ENCODE measurements at places on chromosomes 1 and 21.
A peak's percentile ranks its signal among the peaks of the same experiment; 100 is the strongest.

DNA sequence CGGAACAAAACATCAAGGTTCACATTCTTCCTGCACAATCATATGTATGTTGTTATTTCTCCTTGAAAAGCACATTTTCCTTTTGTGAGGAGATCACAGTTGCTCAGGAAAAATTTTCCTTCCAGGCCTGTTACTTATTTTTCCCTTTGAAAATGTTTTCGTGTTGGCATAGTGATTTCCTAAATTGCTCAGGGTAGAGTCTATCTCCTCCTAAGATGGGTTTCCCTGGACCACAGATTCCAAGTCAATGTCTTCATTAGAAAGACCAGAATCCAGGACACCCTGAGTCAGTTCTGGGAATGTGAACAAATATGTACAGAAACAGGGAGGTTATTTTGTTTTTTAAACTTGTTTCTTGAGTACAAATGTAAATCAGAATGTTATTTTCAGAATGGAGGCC, 94.3 kb upstream of the C1orf105 start:
- peak; percentile 28 for DNase-seq

DNA sequence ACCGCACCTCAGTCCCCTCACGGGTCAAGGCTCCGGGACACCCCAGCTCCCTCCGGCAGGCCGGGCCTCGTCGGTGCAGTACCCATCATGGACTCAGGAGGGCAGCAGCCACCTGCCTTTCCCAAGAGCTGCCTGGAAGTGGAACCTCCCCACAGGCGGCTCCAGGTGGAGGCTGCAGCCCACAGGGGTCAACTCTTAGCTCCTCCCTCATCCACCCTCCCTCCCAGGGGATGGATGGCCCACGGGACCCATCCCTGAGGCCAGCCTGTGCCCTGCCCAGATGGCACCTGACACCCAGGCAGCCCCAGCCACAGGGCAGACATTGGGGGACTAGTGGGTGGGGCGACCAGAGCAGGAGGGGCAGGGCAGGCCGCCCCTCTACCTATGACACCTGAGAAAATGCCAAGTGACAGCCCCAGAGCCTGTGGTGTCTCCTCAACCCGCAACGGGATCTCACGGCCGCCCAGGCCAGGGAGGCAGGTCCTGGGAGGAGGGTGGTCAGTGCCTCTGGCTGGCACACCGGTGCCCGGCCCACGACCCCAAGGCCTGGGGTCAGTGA, 1.2 kb upstream of the ARHGEF16 start:
- DNase-seq: peak; percentile 94

DNA sequence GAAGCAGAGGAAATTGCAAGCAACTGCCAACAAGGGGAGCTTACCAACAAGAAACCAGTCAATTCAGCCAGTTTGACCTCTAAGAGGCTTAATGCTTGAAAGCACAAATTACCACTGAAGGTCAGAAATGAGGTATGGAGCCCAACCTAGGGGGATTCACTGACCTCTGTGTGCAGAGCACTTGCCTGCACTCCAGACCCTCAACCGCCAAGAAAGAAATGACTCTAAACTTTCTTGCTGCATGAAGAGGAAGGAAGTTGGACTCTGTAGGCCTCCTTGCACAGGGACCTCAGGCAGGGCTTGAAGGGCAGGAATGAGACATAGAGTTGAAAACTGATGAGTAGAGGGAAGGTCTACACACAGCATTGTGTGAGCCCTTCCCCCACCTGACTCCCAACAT, 10.0 kb downstream of the ARMH1 start:
- no peak for DNase-seq

GRCh38 chr1:60059468-60059867, 14.1 kb downstream of the C1orf87 start:
- DNase-seq: no peak

DNA sequence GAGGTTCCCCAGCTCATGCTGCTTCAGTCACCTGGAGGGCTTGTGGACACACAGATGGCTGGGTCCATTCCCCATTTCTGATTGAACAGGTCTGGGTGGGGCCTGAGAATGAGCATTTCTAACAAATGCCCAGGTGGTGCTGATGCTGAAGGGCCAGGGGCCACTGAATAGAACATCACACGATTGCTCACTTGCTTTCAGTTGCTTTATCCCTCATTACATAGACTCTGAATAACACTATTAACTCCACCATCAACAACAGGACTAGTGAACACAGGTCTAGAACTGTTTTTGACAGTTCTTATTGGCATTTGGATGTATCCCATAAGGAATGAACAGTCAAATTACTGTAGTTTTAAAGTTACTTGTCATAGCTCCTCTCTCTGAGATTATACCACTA, 12.1 kb downstream of the TRAPPC10 start:
- no peak for DNase-seq

DNA sequence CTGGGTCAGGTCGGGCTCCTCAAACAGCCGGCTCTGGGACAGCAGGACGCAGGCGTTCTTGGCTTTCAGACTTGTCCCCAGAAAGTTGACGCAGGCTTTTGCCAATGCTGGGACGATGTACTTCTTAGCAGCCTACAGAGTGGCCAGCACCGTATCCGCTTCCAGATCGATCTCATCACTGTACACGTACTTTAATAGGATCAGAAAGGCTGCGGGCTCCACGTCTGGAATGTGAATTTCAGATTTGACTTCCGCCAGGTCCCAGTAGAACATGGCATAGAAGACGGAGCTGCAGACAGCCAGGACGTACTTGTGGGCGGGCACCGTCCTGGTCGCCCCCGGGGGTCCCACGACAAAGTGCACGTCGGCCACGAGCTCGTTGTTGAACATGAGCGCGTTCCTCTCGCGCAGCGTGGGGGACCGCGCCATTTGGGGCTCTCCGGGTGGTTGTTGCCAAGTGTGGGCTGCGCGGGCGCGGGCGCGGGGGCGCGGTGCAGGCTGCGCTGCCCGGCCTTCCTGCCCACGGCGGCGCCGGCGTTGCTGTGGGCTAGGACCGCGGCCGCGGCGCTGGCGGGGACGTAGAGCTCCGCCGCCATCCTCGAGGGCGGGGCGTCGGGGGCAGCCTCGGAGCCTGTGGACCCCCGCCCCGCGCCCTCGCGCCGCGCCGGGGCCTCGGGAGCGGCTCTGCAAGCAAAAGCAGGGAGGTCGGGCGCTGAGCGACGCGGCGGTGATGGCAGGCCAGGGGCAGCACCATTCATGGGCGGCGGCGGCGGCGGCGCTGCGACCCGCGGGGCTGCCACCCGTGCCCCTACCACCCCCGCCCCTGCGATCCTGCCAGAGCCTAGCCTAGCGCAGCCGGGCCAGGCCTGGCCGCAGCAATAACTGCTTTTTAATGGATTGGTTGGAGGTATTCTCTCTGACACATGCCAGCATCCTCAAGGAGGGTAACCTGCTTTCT, 10.6 kb downstream of the CNR2 start:
- DNase-seq: peak; percentile 30

DNA sequence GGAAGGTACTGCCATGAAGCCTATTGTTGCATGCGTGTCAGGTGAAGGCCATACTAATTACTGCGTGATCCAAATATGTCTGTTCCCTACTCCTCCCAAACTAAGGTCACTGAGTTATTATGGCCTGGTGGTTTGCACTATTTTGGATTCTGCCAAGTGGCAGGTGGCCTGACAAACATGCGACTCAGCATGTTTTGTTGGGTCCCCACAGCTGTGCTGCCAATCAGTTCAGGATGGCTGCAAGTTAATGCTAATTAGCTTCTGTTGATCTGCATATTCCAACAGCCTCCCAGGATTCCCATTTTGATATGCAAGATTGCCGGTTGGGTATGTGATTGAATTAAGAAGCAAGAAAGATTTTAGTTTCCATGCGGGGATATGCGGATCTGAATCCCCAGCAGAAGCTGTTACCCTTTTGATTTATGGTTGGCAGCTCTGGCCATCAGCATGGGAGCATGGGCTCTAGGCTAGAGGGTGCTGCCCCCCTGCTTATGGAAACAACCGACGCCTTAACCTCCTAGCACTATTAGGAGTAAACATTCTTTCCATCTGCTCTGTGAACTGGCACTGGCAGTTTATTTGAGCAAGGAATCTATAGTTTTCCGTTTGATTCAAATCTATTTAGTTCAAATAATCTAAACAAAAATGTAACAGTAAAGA, 429.8 kb upstream of the C1orf87 start:
- no peak for DNase-seq

- peak; percentile 76 for DNase-seq
These were observed 9.9 kb downstream of the CNIH3 start for GRCh38 chr1:224626042-224626441.

GRCh38 chr1:29136391-29136915, 12.8 kb upstream of the TMEM200B start:
- peak; percentile 50 for DNase-seq

GRCh38 chr1:56425494-56426037, 153.8 kb downstream of the PLPP3 start:
- DNase-seq: no peak

DNA sequence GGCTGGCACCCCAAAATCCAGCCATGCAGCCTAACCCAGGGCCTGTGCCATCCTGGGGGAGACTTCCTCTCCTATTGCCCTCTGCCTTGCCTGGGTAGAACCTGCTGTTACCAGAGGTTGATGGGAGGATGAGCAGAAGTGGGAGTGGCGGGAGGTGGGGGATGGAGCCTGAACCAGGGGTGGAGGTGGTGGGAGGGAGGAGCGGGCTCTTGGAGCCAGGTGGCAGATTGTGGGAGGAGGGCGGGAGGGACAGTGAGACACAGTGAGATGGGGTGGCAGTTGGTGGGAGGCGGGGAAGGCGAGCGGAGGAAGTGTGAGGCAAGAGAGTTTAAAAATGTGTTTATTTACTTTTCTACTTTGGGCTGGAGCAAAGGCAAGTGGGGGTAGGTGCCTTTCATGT, 87.3 kb downstream of the KCNJ6 start:
- DNase-seq: no peak

DNA sequence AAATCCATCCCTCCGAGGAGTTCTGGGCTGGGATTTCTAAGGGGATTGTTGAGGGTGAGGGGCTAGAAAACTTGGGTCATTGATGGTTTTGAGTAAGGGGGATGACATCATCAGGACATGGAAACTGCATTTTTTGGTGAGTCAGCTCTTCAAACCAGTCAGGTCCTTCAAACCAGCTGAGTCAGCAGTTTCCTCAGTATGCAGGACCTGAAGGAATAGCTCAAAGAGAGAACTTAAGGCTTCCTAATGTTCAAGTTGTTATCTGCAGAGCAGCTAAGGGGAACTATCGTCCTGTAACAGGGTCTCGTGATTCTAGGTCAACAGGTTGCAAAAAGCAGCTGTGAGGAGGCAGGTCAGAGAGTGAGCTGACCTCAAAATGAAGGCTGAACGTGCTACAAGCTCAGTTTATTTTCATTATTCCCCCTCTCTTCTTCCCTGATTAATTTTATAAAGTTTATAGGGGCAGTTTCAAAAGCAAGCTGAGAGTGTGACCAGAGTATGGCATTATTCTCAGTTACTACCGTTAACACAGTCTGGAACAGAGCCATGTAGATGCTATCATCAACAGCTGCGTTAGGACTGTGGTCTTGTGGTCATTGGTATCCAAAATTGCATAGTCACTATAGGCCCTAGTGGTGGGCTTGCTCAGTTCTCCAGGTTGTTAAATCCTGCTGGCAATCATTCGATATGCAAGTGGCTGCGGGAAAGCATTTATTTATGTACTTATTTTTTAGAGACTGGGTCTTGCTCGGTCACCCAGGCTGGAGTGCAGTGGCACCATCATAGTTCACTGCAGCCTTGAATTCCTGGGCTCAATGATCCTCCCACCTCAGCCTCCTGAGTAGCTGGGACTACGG, 10.7 kb upstream of the SDC3 start:
- no peak for DNase-seq

GRCh38 chr21:26837539-26837938, 7.7 kb downstream of the ADAMTS1 start:
- DNase-seq: no peak

GRCh38 chr1:97414682-97415312, 506.0 kb downstream of the DPYD start:
- no peak for DNase-seq

DNA sequence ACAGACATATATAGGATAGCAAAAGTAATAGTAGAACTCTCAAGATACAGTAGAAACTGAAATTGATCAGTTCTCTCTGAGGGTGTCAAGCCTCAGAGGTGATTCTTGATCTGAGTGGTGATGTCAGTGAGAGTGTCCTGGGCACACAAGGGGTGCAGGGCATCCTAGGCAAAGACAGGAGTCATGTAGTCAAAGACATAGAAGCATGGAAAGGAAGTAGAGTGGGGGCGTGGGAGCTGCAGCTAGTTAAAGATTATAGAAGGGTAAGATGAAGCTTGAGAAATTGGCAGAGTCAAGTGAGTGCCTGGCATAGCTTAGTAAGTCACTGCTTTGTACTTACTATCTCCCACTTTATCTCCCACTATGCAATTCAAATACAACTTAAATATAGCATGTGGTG, 22.8 kb downstream of the CDC7 start:
- no peak for DNase-seq

DNA sequence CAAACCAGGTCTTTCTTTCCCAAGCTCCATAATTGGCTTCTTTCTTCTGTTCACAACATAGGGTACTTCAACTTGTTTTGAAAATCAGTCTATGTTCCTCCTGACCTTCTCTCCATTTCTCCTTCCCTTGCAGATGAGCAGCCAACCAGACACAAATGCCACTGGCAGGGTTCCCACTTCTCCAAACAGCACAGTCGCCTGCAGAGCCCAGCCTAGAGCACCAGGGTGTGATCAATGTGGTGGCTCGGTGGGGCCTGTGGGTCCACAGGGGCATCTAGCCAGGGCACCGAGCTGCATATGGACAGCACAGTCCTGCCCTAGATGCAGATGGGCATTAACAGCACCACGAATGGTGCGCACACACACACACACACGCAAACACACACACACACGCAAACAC, 112.8 kb downstream of the NPHP4 start:
- DNase-seq: no peak

DNA sequence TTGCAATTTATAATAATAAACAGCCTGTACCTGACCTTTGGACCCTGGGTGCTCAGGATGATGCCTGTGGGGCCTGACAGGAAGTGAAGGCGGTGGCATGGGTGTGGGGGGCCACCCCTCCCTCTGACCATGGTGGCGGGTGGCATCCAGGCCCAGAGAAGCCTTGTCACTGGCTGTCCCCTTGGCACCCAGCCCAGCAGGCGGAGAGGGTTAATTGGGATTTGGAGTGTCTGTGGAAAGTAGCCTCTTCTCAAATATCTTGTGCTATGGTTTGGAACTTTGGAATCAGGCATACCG, 20.5 kb downstream of the SOX13 start:
- no peak for DNase-seq

- no peak for DNase-seq
These were observed 42.0 kb downstream of the EEIG2 start for GRCh38 chr1:108601708-108602410.

DNA sequence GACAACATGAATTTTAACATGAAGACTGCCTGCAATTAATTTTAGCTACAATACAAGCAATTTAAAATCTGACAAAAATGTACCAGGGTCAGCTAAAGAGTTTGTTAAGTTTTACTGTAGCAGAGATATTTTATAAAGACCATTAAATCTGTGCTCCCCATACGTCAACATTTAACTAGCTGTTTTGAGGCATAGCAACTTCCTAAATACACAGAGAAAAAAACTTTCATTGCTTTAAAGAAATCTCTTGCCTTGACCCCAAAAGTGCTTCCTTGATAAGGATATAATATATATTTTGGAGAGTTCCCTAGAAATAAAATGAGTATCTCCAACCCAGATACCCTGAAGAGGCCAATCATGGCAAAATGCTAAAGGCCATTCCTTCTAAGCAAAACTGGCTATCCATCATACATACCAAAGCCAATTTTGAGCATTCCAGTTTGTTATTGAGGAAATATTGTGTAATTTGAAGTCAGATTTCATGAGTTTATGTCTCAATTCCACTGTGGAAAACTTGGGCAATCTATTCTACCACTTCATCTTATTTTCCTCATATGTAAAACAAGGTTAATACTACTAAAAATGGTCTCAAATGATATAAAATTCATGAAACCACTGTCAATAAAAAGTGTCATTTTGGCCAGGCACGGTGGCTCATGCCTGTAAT, 19.1 kb downstream of the ASPM start:
- DNase-seq: peak; percentile 52

All from GM03348 (cell line).